ENCODE measurements at places on chromosomes 6 and 20.

DNA sequence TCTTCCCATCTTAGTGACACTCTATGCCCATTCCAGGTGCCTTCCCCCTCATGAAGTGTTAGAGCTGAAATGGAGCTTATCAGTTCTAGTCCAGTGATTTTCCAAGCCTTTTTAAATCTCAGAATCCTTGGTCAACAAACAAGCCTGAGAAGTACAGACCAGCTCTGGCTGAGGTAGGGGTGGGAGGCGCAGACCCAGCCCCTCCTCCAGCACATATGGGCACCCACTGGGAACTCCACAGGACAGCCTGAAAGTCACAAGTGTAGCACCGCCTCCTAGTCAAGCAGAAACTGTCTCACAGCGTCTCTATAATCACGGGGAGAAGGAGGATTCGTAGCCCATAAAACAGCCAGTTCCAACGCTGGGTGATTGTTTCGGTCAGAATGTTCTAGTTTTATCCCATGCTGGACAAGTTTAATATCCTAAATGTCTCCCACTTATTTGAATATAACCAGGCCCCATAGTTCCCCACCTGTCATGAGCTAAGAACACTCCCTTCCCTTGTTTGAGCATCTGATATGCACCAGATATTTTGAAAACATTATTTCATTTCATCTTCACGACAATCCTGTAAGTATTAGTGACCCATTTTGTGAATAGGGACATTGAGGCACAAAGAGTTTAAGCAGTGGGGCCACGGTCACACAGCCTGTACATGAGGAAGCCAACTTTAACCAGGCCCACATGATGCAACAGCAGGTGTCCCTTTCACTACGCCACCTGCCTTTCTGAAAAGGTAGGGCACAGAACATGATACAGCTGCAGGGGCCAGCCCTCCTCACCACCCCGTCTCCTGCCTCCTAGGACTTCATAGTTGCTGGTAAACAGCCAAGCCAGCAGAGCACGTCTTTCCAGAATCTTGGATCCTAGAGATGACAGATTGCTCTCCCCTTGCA is 40.1 kb downstream of the TRAF3IP2 start:
- no peak for DNase-seq

DNA sequence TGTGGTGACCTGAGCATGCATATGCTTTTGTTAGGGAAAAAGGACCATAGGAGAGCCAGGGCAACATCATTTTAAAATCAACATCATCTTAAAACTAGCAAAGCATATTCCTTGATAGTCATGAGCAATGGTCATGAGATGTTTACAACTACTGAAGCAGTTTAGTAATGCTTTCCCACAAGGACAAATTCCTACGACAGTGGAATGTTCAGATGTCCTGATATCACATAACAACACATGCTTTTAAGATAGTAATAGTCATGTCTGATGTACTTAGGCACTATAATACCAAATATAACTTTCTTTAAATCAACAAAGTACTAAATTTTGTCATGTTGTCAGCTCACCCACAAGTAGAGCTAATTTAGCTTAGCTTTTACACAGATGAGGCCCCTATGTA is 370.3 kb downstream of the HTR1B start:
- DNase-seq, result no peak

- no peak for DNase-seq
Measured at GRCh38 chr6:143323729-143324470, 126.6 kb downstream of the ADAT2 start.

DNA sequence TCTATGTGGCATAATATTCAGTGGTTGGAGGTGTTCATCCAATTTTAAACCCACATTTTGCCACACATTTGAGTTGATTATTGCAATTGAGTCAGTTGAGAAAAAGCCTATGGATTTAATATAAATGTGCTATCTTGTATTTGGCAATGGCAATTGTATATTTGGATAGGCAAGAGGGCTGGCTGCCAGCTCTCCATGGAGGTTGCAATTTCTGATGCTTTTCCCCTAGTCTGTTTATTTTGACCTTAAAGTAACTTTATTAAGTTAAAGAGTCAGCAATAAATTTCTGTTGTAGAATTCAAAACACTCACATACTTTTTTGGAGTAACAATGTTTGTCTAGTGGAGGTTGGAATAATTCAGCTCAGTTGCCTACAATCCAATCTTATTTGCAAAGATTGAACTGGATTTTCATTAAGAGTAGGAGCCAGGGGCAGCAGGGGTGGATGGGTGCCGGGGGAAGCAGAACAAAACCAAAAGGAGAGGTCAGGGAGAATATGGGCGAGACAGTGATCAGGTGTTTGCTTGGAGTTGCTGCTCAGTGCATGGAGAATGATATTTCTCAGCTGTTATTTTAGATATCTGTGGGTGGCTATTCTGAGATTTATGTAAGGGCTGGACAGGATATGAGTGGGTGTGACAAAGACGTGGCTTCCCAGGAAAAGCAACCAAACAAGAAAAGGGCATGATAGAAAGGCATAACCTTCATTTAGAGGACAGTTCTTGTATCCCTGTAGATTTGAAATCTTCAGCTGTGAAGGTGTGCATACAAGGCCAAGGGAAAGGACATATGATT is 163.0 kb downstream of the HDGFL1 start:
- DNase-seq, result no peak

GRCh38 chr6:115783402-115784061 is 277.2 kb downstream of the FRK start:
- no peak for DNase-seq

DNA sequence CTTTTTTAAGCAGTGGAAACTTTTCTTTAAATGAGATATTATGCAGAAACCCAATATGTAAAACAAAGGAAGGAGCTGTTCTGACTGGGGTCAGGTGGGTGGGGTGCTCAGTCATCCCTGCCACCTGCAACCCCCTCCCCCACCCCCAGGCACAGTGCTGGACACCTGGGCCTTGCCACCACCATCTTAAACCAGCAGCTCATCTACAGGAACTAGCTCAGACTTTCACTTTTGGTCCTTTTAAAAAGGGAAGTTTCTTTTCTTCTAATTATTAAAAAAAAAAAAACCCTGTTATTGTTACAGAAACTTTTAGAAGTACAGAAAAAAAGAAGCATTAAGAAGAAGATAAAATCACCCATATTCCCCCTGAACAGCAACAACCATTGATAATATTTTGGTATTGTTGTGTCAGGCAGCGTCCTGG is 37.1 kb downstream of the PPP1R16B start:
- peak; percentile 58 for DNase-seq

- DNase-seq, result no peak
Measured at GRCh38 chr6:57313711-57314471, 3.5 kb upstream of the PRIM2 start.

DNA sequence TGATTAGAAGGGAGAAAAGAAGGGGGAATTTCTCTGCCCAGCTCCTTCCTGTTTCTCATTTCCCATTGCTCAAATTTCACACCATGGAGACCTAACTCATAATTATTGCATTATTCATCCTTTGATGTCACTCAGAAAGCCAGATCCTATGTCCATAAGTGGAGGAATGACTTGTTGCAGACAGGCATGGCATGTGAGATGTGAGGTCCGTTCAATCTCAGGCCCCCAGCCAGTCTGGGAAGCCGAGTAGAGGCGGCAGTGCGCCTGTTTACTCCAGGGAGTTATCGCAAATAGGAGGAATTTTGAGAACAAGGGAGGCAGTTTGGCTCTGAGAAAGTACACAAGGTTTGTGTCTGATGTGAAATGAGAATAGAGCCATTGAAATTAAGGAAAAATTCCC is 26.9 kb upstream of the MOCS1 start:
- DNase-seq, result no peak

DNA sequence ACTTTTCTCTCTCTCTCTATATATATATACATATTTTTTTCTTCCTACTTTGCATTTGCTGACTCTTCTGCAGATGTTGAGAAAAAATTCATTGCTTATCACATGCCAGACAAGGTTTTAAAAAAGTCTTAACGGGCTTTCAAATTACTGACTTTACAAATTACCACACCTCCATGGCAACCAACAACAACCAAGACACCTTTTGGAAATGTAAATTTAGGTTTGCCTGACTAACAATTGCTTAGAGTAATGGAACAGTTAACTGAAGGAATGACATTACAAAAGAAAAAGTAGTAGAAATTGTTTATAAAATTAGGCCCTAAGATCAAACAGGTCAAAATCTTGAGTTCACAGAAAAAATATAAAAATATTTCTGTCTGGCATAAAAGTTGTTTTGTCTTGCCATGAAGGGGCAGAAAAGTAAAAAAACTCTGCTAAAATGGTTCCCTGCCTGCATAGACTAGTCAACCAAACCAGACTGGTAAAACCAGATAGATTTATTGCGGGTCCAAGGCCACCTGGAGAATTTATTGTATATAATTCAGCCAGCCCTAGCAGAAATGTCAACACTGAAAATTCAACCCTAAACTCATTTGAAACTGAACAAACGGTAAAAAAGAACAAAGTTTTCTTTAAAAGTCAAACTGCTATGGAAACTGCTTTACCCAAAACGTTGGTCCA is 92.8 kb upstream of the FRMD1 start:
- no peak for DNase-seq

DNA sequence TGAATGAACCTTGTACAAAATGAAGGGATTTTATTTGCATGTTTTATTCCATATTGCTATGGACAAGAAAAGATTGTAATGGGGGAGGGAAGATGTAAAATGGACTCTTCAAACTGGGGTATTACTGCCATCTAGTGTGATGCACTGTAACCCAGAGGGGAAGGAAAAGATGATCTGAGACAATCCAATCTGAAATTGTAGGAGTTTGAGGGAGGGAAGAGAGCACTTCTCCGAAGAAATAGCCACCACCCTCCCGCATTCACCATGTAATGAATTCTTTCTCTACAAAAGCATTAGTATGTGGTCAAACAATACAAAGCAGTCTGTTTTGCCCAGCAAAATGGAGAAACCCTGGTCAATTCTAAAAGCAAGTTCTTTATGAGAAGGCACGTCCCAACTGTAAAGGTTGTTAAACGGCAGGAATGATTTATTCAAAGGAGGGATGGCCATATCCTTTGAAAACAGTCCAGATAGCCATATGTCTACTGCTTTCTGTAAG is 679.5 kb upstream of the NRSN1 start:
- DNase-seq, result no peak

DNA sequence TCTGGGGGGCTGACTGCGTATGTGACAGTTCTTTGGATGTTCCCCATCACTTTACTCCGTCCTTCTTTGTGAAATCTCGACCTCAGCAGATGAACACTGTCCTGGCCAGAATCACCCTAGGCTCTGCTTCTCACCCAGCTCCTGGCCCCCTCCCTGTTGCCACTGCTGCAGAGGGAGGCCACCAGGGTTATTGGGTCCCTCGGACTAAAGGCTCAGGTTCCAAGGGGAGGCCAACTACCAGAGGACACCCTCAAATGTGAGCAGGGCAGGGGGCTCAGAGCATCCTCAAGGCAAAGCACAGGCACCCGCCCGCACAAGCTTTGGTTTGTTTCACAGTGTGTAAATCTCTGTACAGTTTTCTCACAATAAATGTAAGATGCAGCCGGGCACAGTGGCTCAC is 269.9 kb downstream of the UST start:
- DNase-seq, result no peak

DNA sequence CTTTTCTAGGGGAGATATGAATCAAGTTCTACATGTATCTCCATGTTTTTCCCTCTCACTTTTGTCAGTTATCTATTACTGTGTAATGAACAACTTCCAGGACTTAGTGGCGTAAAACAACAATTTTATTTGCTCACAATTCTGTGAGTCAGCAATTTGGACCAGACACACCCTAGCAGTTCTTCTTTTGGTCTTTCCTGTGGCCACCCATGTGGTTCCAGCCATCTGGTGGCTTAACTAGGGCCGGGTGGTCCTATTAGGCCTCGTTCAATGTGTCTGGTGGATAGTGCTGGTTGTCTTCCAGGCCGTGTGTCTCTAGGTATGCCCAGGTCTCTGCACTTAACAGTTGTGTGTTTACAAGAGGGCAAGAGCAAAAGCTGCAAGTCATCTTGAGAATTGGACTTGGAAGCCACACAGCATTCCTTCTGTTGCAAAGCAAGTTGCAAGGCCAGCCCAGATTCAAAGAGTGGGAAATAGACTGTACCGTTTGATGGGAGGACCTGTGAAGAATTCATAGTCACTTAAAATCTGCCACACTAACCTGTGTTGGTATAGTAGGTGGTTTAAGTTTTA is 20.8 kb upstream of the SLC35D3 start:
- no peak for DNase-seq

- no peak for DNase-seq
Measured at GRCh38 chr6:149913540-149914240, 9.2 kb downstream of the RAET1G start.

GRCh38 chr20:58073945-58074856 is 154.3 kb downstream of the ANKRD60 start:
- no peak for DNase-seq

GRCh38 chr6:15150207-15150606 is 95.7 kb upstream of the JARID2 start:
- no peak for DNase-seq

GRCh38 chr6:11278207-11278559 is 45.7 kb upstream of the NEDD9 start:
- DNase-seq, result no peak

- DNase-seq, result no peak
Measured at GRCh38 chr6:127539272-127539671, 20.1 kb upstream of the MTCL3 start.

- no peak for DNase-seq
Measured at GRCh38 chr20:56414842-56415765, 3.0 kb downstream of the CASS4 start.

GRCh38 chr6:168209420-168209819 is 110.2 kb downstream of the DACT2 start:
- DNase-seq, result no peak

DNA sequence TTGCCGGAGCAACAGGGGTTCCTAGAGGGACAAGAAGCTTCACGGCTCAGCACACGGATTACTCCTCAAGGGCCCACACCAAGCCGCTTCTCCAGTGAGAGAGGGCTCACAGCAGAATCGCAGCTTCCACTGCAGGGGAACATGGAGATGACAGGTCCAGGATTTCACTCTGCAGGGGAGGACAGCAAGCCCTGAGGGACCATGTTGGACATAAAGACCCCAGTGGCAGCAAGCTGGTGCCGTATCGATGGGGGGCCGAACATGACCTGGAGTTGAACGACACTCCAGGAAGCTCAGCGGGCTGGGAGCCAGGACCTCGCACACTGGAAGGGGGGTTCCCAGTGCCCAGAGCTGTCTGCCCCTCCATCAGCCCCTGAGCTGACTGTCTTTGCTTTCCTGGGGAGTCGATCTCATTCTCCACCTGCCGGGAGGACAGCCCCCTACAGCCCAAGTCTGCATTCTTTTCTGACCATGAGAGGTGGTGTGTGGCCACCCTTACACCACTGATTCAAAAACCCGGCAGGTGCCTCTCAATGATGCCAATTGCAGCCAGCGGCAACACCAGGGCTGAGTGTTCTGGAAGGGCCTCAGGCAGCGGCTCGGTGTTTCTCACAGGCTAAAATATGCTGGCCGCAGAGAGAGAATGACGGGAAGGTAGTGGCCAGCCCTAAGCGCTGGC is 194.5 kb upstream of the CDH4 start:
- DNase-seq, result no peak

DNA sequence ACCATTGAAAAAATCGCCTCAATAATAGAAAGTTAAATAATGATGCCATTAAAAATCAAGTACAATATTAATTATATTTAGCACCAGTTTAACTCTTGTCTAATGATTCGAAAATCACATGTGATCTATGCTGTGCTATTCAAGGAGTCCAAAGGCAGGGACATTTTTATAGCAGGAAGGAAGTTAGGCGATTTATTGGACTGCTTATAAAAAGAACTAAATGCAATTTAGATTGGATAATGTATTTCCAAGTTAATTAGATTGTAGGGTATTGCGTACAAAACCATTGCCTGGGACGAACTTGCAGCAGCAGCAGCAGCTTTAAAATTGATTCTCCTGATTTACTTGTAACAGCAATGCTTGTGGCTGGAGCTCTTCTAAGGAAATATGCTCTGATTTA is 87.4 kb upstream of the TMEM181 start:
- DNase-seq, result no peak

GRCh38 chr20:33516882-33517281 is 27.0 kb downstream of the CBFA2T2 start:
- no peak for DNase-seq
